ENCODE measurements at places on chromosomes 1 and 21. TPM values are rescaled to one million over a fixed set of nuclear protein-coding genes. Genes with fewer than 3 reads are reported as not detected.

GRCh38 chr1:11187931-11188330 lies 1.2 kb upstream of the ANGPTL7 start:
- no peak for DNase-seq

DNA sequence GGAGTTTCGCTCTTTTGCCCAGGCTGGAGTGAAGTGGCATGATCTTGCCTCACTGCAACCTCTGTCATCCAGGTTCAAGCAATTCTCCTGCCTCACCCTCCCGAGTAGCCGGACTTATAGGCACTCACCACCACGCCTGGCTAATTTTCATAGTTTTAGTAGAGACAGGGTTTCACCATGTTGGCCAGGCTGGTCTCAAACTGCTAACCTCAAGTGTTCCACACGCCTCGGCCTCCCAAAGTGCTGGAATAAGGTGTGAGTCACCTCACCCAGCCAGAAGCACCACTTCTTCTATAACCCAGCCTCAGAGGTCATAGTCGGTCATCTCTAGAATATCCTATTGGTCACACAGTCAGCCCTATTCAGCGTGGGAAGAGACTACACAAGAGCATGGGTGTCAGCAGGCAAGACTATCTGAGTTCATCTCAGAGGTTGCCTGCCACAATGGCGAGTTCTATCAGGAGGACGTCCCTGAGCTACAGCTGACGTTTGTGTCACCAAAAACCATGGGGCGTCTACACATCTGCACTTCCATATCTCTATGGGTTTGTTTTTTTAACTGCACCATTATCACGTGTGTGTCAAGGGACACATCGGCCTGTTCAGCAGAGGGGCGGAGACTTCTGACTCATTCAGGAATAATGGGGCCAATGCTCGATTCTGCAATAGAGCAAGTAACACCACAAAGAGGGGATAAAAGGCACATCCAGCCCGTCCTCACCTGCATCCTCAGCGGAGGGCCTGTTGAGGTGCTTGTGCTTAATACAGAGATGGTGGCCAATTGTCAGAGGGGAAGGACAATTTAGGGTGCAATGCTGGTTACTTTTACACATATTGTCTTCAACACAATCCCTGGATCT lies 256.3 kb upstream of the IRF2BP2 start:
- DNase-seq, result no peak

GRCh38 chr1:165697491-165697880 lies 876 bp downstream of the ALDH9A1 start:
- no peak for DNase-seq

GRCh38 chr21:15183813-15184257 lies 119.0 kb upstream of the NRIP1 start:
- no peak for DNase-seq

DNA sequence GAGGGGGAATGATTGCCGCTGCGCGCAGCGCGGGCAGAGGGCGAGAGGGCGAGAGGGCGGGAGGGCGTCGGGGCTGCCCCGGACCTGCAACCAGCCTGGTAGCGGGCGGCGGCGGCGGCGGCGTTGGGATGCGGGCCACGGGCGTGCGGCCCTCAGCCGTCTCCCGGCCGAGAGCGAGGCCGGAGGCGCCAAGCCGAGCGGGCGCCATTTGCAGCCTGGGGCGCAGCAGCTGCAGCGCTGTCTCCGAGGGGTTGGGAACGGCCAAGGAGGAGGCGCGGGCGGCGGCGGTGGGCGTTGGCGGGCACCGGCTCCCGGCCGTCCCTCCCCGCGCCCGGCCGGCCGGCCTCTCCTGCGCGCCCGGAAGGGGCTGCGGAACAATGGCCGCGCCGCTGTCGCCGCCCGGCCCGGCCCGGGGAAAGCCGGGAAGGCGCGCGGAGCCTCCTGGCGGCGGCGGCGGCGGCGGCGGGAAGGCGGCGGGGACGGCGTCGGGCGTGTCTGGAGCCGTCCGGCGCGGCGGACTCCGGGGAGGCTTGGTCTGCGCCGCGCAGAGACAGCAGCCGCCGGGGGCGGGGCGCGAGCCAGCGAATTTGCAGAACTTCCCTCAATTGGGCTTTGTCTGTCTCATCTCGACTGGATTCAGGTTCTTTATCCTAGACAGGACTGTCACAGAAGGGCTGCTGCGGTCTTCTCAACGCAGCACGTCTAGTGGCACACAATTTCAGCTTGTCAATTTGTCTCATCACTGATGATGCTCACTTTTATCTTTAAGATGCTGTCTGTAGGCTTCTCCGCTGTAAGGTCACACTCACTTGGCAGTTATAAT lies 35.7 kb downstream of the ZBTB8B start:
- peak; percentile 65 for DNase-seq

GRCh38 chr1:234779160-234779538 lies 169.2 kb upstream of the IRF2BP2 start:
- no peak for DNase-seq

DNA sequence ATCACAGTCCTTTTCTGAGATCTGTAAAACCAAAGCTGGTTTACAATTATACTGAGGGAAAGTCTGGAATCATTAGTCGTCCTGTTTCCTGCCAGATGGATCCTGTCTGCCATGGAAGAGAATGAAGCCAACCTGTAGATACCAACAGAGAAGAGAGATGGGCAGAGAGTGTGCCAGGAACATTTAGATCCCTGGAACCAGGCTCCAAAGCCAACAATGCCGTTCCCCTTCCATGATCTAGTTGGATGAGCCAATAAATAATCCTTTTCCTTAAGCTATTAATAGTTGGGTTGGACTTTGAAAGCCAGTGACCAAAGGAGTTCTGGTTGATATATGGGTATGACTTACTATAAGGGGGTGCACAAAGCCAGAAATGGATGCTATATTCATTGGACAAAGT lies 15.0 kb downstream of the CAPN8 start:
- DNase-seq, result no peak

DNA sequence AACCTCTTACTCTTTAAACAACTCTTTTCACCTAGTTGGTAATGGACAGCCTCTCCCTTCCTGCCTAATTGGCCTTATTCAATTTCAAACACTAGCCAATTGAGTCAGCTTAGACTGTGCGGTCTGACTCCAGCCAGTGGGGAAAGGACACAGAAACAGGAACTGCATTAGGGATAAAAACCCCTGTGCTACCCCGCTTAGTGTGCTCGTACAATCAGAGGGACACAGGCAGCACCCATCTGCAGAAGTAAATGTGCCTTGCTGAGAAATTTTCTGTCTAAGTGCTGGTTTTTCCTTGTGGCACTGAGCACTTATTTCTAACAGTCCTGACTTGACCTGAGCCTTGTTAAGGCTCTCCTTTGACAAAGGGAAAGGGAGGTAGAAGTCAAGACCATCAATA lies 6.0 kb upstream of the CD2 start:
- DNase-seq, result no peak

DNA sequence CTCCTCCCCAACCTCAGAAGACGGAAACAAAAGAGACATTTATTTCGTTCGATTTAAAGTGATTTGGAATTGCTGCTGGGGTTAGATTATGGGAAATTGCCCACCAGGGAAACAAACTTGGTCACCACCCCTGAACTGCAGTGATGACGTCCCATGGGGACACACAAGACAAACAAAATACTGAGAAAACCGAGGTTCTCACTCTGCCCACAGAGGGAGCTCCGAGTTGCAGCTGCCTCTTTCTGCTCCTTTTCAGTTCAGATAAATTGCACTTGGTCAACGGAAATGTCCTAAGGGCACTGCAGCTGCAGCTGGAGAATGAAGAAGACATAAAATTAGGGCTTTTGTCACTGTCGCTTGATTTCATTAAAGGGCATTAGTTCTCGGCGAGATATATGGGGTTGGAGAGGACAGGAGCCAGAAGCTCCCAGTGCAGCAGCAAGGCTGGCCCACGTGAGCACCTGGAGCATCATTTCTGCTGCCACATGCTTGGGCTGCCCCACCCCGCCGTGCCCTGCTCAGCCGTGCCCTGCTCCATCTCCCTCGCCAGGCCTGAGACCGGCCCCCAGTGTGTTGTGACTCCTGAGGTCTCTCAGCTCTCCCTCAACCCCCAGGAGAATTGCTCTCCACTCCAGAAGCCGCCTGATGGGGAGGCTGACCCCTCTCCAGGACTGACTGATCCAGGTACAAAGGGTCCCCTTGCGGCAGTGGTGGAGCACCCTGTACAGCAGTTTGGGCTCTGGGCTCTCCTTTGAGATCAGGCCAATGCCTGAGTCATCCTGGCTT lies 231.7 kb upstream of the AJAP1 start:
- peak; percentile 45 for DNase-seq

The LCE2A gene
- not detected for polyA plus RNA-seq

The LAMB3 gene
- polyA plus RNA-seq, result 1.2 TPM

The ANKRD35 gene
- polyA plus RNA-seq, result 2.7 TPM

The RIMS3 gene
- polyA plus RNA-seq, result 2.2 TPM

The KRTAP7-1 gene
- not detected for polyA plus RNA-seq

The DYNLT5 gene
- 1.8 TPM for polyA plus RNA-seq
